ENCODE measurements at places on chromosomes 13 and 19.

GRCh38 chr19:19532806-19533701 is 4.3 kb downstream of the YJEFN3 start:
- no peak for DNase-seq

DNA sequence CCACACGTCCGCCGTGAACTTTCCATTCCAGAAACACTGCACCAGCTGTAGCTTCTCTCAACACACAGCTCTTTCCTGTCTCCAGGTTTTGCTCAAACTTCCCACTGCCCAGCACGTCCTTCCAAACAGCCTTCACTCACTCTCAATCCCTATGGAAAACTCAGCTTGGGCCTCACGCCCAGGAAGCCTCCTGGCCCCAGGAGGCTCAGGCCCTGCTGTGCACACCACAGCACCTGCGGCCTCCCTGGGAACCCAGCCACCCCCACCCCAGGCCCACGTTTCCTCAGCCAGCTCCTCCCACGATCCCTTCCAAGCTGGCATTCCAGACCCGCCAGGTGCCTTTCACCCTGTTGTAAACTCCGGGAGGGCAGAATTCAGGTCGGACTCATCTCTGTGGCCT is 35.2 kb downstream of the C13orf46 start:
- no peak for DNase-seq

GRCh38 chr13:44417876-44418275 is 44.3 kb downstream of the SERP2 start:
- no peak for DNase-seq

- DNase-seq = no peak
Measured at GRCh38 chr13:44003481-44003880, 123.8 kb downstream of the LACC1 start.

GRCh38 chr13:78437781-78438180 is 165.6 kb downstream of the POU4F1 start:
- DNase-seq = no peak

DNA sequence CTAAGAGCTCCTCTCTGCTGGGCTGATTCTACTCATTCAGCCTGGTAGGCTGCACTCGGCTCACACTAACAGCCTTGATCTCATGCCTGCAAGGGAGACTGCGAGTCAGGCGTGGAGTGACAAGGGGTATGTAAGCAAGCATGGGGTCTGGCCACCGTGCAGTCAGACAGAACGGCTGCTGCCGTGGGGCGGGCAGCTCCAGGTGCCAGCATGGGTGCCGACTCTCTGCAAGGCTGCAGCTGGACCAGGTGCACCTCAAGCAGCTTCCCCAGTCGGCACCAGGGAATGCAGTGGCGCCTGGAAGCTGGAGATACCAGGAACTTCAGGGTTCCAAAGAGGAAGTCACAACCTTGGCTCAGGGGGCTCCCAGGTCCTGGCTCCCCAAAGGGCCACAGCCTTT is 892.3 kb downstream of the OLFM4 start:
- DNase-seq = no peak

GRCh38 chr13:102538938-102539337 is 57.8 kb upstream of the TPP2 start:
- DNase-seq = no peak

DNA sequence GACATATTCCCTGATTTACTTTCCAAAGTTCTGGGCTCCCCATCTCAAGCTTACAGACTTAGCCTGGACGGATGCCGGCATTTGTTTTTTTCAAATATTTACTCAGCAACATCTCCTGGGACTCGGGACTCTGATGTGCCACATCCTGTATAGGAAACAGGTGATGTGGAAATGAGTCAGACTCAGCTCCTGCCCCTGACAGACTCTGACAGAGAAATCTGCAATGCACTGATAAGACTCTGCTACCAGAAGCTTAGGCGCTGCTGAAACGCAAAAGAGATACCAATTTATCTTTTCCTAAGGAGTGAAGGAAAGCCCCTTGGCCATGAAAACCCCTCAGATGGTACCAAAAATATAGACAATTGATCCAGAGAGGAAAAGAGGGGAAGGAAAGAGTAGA is 16.2 kb downstream of the LAIR2 start:
- DNase-seq = peak; percentile 34

GRCh38 chr13:79282976-79283375 is 123.1 kb downstream of the RBM26 start:
- no peak for DNase-seq

DNA sequence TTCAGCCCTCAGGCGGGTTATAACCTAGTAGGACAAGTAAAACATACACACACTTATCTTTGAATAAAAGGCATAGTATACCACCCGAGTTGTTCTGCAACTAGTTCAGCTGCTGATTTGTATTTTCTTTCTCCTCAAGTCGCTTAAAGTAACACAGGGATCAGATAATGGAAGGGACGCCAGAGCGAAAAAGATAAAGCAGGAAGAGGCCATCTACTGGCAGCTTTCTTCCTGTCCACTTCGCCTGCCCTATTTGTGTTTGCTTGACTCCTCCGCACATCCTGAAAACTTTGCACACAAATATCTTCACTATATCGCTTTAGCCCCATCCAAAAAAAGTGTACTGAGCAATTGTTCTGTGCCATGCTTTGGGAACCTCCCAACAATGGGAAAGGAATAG is 238.0 kb upstream of the SOX21 start:
- no peak for DNase-seq

GRCh38 chr13:20869540-20869939 is 33.0 kb downstream of the XPO4 start:
- no peak for DNase-seq

- no peak for DNase-seq
Measured at GRCh38 chr19:50255115-50255514, 51.7 kb downstream of the MYH14 start.

DNA sequence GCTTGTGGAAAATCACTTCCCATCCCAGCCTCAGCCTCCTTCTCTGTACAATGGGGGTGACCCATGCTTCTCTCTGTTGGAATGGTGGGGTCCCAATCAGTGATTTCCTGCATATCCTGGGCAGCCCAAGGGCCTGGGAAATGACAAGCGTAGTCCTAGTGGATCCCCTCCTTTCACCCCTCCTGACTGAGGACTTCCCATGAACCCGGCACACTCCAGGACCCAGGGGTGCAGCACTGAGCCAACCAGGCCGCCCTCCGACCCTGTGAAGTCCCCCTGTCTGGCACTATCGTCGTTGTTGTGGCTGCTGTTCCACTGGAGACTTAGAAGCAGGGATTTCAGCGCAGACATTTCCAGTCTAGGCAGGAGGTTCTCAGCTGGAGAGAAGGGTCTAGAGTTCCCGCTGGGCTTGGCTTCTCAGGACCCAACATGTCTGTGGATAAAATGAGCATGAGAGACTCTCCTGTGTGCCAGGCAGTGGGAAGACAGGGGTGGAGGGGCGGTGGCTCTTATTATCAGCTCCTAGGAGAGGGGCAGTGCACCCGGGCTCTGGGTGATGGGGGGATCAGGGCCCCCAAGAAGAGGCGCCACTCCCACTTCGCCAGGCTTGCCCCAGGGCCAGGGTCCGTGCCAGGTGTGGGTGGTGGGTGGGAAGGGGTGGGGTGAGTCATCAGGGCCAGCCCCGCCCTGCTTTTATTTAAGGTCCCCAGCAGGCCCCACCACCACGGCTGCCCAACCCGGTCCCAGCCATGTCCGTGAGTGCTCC is at the start of gene LGALS7B:
Gene LGALS7B (plus strand): TSS at position 723 of the 766 bp plus-strand sequence. CDS start 27 bp downstream, at position 750.
- no peak for DNase-seq

DNA sequence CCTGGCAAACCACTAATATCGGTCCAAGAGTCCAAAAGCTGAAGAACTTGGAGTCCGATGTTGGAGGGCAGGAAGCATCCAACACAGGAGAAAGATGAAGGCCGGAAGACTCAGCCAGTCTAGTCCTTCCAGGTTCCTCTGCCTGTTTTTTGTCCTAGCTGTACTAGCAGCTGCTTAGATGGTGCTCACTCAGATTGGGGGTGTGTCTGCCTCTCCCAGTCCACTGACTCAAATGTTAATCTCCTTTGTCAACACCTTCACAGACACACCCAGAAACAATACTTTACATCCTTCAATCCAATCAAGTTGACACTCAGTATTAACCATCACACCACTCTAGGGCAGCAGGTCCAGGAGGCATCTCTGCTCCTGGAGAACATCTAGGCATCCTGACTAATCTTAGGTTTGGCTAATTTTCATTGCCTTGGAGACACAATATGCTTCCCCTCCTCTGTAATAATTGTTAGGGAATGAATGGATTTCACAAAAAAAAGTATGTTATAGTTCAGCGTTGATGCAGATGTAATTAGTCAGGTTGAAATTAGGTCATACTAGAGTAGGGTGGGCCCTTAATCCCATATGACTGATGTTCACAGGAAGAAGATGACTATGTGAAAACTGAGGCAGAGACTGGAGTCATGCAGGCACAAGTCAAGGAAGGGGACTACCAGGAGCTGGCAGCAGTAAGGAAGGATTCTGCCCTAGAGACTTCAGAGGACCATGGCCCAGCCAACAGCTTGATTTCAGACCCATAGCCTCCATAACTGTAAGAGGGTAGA is 183.4 kb downstream of the RBM26 start:
- no peak for DNase-seq

GRCh38 chr13:33033051-33033812 is 17.0 kb downstream of the KL start:
- peak; percentile 40 for DNase-seq

- no peak for DNase-seq
Measured at GRCh38 chr19:57465680-57466381, 8.9 kb upstream of the VN1R1 start.

DNA sequence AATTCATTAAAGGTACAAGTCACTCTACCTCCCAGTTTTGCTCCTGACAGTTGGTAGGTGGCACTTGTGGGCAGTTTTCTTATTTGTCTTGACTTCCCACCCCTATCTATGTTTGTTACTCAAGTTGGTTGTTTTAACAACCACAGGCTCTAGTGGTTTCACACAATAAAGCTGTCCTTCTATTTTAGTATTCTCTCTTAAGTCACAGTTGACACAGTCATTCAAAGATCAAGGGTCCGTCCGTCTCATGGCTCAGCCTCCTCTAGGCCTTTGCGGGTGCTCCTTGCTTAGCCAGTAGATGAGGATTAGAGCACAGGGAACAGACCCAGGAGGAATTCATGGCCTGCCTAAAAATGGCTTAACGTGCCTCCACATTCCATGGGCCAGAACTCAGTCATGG is 573.7 kb downstream of the IRS2 start:
- no peak for DNase-seq

- DNase-seq = peak; percentile 49
Measured at GRCh38 chr19:44587963-44588770, 25.2 kb upstream of the IGSF23 start.

GRCh38 chr19:43934055-43934984 is 762 bp downstream of the ZNF45 start:
- no peak for DNase-seq

- DNase-seq = no peak
Measured at GRCh38 chr13:91185294-91185863, 162.1 kb upstream of the MIR17HG start.

- DNase-seq = no peak
Measured at GRCh38 chr13:48738311-48738710, 84.6 kb downstream of the CYSLTR2 start.

DNA sequence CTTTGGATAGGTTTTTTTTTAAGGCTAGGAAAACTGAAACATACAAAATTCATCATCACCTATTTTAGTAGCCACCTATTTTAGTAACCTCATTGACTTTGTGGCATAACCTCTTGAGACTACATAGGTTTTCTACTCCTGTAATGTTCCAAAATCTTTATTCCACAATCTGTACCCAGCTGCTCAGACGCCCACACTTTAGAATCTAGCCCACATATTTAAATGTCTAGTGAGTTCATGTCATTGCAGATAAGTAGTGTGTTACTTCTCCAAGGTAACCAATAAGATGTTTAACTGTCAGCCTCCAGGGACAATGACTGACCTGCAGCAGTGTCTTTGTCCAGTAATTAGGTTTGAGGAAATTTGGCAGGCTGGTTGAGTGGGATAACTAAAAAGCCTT is 330.2 kb downstream of the MZT1 start:
- DNase-seq = no peak

DNA sequence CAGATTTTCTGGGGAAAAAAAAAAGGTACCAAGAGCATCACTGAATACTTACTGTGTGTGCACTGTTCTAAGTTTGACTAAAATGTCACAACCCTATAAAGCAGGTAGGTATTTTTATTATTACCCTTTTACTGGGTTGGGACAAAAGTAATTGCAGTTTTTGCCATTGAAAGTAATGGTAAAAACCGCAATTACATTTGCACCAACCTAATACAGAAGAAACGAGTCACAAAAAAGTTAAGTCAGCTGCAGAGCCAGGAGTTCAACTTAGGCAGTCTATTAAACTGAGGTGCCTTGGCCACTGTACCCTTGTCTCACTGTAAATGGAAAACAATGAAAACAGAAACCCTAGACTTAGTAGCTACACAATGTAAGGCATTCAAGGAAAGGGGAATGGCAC is 281.9 kb downstream of the SUCLA2 start:
- DNase-seq = no peak

DNA sequence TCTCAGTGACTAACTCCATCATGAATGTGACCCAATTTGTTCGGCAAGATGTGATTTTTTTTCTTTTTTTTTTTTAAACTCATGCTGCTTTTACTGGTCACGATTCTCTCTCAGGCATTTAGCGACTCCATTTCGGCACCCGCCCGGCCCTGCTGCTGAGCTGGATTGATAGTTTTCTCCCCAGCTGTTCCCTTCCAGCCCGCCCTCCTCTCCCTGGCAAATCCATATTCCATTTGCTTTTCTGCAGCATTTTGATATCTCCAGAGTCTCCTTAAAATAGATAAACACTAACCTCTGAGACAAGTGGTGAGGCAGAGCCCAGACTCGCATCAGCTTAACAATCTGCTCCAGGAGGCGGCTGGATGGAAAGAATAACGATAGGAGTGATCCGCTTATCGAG is 55.5 kb upstream of the KATNAL1 start:
- DNase-seq = no peak

GRCh38 chr13:65943024-65943423 is 1287.1 kb downstream of the PCDH9 start:
- DNase-seq = no peak

DNA sequence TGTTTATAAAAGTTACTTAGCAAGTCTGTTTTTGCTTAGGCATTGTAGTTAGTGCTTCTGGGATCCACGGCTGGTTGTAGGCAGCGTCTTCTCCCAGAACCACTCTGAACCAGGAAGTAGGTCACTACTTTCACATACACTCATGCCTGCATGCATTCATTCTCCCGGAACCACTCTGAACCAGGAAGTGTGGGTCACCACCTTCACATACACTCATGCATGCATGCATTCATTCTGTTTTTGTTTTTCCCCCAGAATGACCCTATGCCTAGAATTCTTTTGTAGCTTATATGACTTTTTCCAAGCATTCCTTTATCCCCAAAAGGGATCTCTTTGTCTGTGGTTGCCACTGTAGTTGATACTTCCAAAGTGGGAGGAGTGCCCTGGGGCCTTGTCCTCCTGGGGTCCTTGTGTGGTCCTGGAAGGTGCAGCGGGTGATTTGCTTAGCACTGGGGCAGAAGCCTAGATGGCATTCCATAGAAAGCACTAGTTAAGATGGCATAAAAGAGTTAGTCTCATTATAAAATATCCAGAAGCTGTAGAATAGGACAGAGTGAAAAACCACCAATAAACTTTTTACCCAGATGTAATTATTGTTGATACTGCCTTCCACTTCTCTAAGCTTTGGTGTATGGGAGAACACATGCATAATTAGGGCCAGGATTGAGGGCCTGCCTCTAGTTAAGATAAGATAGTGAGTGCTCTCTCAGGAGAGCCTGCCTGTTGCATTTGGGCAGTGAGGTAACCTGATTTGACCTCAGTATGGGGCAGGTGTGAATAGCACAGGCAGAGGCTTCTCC is 68.6 kb upstream of the TEX29 start:
- DNase-seq = no peak

- no peak for DNase-seq
Measured at GRCh38 chr19:34645551-34645950, 31.4 kb downstream of the SCGB2B2 start.

GRCh38 chr13:48251611-48252081 is 18.6 kb downstream of the ITM2B start:
- DNase-seq = no peak
